ENCODE measurements at places on chromosomes 3 and 15.
A peak's percentile ranks its signal among the peaks of the same experiment; 100 is the strongest.

GRCh38 chr3:138881233-138881632, 46.5 kb upstream of the PIK3CB start:
- DNase-seq, result peak; percentile 8

- DNase-seq, result no peak
Observed at GRCh38 chr3:64000453-64001055, 22.7 kb downstream of the PSMD6 start.

- no peak for DNase-seq
Observed at GRCh38 chr15:71943806-71944205, 133.5 kb downstream of the NR2E3 start.

- no peak for DNase-seq
Observed at GRCh38 chr3:12456441-12456840, 27.8 kb upstream of the TSEN2 start.

DNA sequence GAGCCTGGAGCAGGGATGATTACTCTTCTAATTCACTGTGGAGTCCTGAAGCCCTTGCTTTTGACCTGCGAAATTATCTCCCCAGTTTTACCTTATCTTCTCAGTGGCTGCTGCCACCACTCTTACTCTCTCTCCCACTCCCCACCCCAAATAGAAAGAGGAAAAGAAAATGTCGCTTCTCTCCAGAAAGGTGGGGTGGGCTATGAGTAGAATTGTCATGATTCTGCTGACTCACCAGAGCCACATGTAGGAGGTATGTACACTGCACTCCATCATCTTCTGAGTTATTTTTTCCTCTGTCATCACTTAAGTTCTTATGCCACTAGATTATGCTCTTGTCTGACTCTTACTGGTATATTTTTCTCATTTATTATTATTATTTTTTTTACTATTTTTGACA, 43.9 kb upstream of the TMEM158 start:
- DNase-seq, result no peak

DNA sequence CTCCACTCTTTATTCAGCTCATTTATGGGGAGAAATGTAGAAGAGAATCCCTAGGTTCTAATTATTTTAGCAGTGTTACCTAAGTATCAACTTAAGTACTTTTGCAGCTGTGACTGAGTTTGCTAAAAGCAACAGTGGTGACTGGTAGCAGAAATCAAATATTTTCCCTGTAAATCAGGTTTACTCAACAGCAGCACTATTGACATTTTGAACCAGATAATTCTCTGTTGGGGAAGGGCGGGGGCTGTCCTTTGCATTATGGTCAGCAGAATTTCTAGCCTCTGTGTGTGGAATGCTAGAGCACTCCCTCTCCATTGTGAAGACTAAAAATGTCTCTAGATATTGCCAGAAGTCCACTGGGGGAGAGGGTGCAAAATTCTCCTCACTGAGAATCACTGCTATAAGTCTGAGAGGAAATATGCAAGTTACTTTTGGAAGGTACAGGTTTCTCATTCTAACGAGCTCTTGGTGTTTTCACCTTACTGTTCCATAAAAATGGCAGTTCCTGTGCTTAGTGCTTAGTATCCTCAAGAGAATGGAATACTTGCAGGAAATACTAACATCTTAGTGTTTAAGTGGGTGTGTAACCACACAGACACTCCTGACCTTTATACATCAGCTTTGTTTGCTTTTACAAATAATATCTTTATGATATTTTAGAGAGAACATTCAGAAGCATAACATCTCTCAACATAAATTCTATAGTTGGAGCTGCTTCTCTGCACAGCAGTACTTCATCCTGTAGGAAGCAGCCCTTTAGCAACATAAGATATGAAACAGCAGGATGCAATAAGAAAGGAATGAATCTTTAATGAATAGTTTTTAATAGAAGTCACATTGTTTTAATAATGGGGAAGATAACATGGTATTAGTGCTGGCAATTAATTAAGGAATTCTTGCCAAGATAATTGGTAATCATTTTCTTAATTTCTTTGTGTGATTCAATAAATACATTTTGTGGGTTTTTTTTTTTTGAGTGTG, 246.5 kb upstream of the GOLIM4 start:
- DNase-seq, result no peak

- no peak for DNase-seq
Observed at GRCh38 chr15:55535436-55535835, 27.4 kb upstream of the DNAAF4 start.

DNA sequence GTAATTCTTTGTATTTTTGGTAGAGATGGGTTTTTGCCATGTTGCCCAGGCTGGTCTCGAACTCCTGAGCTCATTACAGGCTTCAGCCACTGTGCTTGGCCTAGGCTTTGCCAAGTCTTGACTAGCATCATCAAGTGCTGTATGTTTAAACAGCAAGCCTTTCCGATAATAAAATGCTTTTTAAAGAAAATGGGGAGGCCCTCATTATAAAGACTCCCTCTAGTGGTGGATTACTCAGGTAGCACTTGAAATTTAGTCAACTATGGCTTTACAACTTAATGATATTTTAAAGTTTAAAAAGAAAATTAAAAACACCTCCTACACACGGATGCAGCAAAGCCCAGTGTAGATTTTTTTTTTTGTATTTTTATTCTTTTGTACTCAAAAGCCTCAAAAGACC, 213.6 kb downstream of the GAP43 start:
- peak; percentile 17 for DNase-seq

DNA sequence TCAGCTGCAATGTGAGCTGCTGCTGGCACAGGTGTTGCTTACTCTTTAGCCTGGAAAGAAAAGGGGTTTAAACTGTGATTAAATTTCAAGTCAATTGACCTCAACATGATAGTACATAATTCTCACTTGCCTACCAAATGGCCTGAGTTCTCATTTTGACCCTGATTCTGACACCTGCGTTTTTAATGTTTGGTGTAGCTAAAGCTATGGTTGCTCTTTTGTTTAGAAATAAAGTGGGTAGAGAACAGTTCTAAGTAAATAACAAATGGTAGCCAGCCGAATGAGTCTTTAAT, 100.8 kb upstream of the SOX2 start:
- DNase-seq, result no peak

- peak; percentile 90 for DNase-seq
Observed at GRCh38 chr3:186882881-186883685, 40.6 kb downstream of the ADIPOQ start.

DNA sequence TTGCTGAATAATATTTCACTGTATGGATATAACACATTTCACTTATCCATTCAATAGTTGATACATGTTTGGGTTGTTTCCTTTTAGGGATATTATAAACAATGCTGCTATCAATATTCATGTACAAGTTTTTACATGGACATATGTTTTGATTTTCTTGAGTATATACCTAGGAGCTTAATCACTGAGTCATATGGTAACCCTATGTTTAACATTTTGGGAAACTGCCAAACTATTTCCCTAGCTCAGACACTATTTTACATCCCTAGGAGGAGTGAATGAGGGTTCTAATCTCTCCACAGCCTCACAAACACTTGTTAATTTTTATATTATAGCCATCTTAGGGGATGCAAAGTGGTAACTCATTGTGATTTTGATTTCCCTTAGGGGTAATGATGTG, 66.0 kb downstream of the GPR156 start:
- DNase-seq, result no peak

- no peak for DNase-seq
Observed at GRCh38 chr3:150503402-150504099, 42.7 kb downstream of the SERP1 start.

DNA sequence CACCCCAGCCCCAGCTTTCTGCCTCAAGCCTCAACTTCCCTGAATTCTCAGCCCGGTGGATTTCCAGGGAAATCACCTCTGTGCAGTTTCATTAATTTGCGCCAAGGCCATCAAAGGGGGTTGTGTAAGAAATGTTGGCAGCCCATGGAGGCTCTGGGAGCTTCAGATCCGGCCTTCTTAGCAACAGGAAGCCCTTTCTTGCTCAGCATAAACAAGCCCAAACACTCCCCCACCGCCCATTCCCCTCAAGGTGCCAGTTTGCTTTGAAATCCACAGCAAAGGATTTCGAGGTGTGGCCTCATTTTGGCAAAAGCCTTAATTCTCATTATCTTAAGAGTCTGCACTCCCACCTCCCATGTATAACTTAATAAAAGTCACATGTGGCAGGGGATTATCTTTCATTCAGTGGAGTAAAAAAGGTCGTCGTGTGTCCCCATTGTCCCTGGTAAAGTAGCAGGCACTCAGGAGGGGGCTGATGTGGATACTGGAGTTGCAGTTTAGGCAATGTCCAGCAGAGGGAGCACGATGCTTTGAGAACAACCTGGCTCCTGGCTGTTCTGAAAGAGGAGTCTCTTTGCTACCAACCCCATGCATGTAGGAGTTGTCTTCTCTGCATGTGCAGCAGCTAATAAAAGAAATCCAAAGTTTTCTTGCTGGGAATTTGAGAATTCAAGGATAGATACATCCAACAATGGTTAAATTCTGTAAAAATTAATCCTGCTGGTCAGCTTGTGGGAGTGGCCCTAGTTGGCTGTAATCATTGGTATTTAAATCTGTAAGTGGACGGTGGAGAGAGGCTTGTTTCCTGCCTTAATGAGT, 39.5 kb downstream of the EBLN2 start:
- DNase-seq, result peak; percentile 85

DNA sequence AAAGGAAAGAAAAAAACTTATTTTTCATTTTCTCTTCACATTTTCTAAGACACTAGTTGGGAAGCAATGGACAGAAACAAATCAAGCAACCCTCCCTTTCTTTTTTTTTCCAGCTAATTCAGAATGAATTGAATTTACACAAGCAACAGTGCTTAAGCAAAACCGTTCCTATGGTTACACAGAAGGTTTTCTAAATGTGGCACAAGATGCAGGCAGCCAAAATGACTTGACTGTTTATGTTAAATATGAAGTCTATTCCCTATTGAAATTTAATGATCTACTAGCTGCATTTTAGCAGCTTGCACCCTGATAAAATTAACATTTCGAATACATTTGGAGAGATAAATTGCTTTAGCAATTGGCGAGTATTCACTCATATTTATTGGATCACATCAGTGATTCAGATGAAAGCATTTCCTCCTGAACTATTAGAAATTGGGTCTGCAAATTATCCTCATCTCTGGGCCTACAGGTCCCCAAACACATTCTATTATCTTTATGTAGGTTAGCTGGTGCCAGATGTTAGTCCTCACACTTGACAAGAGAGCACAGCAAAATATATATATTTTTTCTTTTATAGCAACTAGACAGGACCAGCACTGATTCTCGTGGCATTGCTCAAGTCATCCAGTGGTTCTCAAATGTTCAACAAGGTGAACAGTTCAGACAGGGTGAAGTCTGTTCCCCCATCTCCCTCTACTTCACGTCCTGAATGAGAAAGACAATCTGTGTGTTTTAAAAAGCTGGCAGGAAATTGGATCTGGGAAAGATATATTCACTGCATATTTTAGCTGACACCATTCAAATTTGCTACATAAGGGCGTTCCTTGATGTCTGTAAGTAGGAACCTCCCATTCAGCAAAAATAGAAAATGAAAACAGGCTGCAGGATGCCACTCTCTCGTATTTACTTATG, 463.6 kb upstream of the KCNMB2 start:
- no peak for DNase-seq

- DNase-seq, result peak; percentile 58
Observed at GRCh38 chr15:65918357-65918920, 49.1 kb downstream of the RAB11A start.

GRCh38 chr3:172410702-172411477, 37.4 kb downstream of the GHSR start:
- DNase-seq, result no peak

DNA sequence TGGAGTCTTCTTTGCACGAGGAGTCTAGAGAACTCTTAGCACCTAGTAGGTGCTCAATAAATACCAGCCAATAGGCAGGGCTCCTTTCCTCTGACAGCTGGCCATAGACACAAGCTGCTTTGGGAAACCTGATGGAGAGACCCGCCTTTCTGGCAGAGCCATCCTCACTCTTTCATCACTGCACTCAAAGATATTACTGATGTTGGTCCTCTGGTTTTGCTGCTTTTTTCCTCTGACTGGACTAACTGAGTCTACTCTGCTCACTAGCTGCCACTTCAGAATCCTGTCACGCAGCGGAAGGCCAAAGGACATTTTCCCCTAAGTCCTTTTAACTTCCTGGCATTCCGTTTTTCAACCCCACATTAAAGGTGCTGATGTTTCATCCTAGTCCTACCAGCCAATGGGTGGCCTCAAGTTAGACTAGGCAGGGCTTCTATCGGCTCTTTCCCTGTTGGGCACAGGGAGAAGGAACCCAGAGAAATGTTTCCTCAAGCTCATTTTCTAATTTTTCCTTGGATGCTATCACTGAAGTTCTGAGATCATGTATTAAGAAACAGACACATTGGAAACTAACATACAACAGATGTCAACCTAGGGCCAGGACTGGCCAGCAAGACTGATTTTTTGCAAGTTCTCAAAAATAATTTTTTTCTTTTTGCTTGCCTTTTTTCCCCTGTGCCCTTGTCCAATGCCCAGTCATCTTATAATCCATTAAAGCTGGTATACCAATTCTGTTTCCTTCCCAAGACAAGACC, 132.8 kb upstream of the ICE2 start:
- DNase-seq, result no peak

DNA sequence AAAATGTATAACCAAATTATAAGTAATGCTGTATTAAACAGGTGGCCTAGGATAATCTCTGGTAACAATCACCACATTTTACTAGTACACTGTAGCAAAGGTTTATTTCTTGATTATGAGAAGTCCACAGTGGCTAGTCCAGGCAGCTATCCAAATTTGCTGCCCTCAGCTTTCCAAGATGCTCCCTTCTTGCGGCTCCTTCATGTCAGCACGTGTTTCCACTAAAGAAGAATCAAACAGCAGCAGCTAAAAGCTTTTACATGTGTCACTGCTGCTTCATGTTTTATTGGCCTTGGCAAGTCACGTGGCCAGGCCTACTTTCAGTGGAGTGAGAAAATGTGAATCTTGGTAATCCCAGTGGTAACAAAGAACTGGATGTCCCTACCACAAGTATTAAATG, 5.6 kb upstream of the RBMS3 start:
- DNase-seq, result no peak

DNA sequence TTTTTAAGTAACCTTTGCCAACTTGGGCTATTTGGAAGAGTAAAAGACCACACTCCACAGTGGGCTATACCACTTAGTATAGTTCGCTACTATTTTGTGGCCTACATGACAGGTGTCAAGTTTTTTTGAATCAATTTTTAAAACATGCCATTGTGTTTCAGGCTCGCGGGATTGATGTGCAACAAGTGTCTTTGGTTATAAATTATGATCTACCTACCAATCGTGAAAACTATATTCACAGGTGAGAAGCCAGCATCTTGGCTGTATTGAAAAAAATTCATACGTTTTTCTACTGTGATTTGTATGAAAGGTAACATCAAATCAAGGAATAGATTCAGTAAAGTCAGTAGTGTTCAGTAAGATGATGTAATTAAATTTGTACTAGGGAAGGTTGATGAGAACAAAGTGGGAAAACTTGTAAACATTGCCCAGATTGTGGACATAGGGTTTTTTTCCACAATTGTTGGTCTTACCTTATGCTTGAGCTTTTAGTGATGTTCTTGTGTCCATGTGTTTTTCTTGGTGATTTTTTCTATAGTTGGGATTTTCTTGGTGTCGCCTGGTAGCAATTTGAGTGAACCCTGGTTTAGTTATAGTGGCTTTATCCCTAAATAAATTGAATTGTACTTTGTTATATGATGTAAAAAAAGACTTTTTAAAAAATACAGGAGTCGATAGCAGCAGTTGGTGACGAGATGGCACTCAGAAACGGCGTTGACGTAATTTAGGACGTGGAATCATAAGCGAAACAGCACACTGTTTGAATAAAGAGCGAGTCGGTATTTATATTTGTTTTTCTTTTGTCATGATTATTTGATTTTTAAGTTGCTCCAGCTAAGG, 4.5 kb downstream of the EIF4A2 start:
- peak; percentile 23 for DNase-seq
